NCI-H146 (cell line): ENCODE measurements at places on chromosomes 13 and 19.

GRCh38 chr19:42558450-42559150 lies 30.3 kb upstream of the CEACAM1 start:
- no peak for DNase-seq

DNA sequence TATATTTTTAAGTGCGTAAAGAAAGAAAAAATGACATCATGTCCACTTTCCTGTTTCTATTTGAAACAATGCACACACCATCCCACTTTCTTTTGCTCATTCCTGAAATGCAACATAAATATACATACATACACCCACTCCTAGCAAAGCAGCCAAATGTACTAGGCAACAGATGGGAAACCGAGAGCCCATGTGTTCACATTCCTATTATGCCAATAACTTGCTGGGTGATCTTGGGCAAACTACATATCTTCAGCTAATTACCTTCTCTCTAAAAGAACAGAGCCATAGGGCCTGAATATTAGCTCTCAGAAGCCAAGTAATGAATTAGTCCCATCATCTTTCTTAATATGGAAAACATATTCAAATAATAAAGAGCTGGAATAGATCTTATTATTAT lies 610.6 kb upstream of the ATXN8OS start:
- DNase-seq, result no peak

GRCh38 chr13:112443995-112444311 lies 67.8 kb downstream of the SPACA7 start:
- DNase-seq, result peak; percentile 86

DNA sequence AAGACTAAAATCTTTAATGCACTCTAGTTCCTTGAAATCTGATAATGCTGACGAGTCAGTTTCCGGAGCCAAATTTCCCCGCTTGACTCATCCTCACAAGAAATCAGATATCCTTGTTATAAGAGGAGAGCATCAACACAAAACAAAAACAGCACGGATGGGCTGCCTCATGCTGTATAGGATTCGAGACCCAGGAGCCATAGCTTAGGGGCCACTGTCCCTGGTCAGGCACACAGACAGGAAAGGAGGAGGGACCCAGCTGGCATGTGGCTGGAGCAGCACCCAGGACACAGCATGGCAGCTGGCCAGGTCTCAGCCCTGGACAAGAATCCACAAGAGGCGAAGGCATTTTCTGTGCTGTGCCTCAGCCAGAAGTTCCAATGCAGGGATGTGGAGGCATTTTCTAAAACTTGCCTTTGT lies 110.2 kb upstream of the SPATA13 start:
- no peak for DNase-seq

DNA sequence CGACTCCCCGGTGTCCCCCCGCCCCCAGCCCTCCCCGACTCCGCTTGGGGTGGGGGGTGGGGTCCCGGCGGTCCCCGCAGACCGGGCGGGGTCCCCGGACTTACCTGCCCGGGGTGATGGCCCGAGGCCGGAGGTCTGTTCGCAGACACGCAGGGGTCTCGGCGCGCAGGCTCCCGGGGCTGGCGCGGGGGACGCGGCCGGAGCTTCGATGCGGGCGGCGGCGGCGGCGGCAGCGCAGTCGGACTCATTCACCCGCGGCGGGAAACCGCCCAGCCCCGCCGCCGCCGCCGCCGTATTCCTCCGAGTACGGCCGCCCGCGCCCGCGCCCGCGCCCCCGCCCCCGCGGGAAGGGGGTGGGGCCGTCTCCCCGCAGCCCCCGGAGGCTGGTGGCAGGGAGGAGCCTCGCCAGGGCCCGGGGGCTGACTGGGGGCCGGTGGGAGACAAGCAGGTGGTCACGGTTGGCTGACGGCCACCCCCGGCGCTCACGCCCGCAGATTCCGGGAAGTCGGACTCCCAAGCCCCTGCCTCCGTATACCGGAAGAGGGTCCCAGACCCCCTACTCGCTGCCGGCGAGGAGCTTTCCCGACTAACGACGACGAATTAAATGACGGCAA lies at the start of gene C2CD4C:
C2CD4C (minus strand) TSS at position 246 of the 614 bp plus-strand sequence. CDS start 786 bp downstream, outside the sequence.
- peak; percentile 43 for DNase-seq

- DNase-seq, result no peak
Observed at GRCh38 chr19:5090465-5091017, 121.6 kb downstream of the KDM4B start.

DNA sequence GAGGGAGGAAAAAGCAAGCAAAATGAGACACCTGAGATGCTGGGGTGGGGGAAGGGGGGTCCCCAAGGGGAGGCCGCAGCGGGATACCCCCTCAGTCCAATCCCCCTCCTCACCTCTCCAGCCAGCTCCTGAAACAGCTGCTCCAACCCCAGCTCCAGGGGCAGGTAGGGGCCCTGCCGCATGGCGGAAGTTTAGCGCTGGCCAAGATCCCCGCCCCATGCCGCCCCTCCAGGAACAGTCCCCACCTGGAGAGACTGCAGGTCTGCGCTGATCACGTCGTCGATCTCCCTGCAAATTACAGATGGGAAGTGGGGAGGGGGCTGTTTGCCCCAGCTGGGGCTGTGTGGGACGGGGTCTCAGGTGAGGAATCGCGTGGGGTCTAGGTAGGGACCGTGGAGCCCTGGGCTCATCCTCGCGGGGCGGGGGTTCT lies 9.0 kb downstream of the CAPN12 start:
- peak; percentile 60 for DNase-seq
